ENCODE measurements at places on chromosomes 1 and 21.

DNA sequence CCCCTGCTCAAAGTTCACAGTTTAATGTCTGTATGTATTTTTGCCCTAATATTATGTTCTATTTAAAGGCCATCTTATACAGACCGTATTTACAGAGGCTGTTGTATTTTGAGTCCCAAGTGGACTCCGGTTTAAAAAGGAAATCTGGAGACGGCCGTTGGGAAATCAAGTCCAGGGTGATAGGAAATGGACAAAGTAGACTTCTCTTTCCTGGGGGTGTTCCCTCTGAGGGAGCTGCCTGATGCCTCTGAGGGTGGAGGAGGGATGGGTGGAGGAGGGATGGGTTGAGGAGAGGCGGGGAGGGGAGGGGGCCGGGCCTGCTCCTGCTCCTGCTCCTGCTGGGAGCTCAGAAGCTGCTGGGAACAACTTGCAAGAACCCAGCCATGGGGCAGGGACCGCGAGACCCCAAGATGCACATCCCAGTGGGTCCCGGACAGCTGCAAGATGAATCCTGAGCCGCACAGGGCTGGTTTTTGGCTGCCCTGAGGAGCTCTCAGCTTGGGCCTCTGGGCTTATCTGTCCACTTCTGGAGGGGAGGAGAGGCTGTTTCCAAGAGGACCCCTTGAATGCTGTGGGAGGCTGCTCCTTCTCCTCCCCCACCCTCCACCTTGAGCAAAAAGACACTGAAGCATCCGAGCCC lies 12.0 kb upstream of the ACTL8 start:
- DNase-seq = no peak

DNA sequence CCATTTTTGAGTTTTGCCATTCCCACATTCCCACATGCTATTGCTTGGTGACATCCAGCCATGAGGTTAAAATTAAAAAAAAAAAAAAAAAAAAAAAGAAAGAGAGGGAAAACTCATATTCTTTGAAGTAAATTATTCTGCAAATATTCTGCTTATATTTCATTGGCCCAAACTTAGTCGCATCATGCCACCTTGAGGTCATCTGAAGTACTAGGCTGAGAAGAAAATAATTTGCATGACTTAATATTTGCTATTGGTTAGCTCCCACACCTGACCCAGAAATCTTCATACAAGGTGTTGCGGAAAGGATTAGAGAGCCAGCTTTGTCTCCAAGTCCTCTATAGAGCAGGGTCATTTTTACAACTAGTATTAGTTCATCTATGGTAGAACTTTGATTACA lies 2206.0 kb downstream of the MRPL39 start:
- no peak for DNase-seq

DNA sequence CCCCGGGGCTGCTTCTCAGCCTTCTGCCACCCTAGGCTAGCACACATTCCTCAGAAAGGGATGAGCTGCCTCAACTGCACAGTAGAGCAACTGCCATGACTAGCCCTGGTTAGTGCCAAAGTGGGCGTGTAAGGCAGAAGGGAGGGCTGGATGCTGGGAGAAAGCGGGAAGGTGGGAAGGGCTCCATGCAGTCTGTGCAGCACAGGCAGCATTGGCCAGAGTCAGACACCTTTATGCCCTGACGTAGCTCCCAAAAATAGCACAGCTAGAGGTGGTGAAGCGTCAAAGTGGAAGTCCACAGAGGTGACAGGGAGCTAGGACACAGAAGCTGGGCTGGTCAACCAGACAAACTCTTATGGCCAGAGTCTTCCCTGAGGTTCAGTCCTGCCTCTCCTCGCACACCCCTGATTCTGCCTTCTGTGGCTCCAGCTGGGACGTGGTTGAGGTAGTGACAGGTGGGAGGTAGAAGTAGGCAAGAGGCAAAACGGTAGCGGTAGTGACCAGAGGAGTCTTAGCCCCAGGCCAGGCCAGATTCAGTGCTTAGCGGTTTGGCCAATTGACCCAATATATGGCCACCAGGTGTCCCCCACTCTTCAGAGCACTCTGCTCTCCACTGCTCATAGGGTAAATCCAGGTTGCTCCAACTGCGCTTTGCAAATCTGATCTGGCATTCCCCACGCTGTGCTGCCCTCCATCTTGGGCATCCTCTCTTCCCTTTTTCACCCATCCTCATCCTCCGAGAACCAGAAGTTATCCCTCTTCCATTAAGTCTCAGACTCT lies 45.6 kb downstream of the DDX20 start:
- peak; percentile 26 for DNase-seq

DNA sequence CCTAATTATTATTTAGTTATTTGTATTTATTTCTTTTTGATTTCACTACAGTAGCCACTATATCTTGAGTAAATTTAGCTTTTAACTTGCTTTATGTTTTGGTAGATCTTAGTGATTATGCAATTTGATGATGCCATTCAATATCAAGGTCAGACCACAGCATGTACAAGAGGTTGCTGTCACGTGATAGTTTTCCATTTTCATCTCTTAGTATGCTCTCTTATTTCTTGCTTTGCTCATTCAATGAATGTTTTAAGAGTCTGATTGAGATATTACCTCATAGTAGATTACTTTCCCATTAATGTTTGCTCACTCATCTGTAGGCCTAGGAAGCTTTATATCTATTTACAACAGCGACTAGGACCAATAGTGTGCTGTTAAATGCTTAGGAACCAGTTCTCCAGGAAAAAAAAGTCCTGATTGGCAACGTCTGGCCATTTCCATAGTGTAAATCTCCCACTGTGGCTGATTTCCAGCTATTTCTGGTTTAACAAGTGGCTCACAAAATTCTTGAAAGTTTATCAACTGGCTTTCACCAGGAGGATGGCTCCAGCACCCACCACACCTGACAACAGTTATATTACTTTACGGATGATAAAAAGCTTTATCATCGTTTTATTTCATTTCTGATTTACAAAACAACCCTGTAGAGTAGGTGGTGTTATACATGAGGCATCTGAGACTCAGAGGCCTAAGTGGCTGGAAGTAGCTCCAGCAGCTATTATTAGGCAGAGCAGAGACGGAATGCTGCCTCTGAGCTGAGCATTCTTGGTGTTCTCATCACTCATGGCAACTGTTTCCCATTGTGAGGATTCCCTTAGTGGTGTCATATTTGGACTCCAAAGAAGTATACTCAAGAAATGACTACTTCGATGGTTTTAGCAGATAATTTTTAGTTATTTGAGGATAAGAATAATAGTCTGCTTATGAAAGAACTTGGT lies 235.2 kb downstream of the DISC1 start:
- no peak for DNase-seq

GRCh38 chr1:212699625-212700222 lies at the start of gene BATF3:
Gene BATF3, minus strand, starts transcription at chr1:212699840. Its CDS starts 78 bp downstream, at chr1:212699762.
- DNase-seq = peak; percentile 25

GRCh38 chr1:111032295-111032897 lies 68.7 kb upstream of the LRIF1 start:
- DNase-seq = peak; percentile 7

GRCh38 chr1:76264642-76265041 lies 190.1 kb downstream of the ST6GALNAC3 start:
- DNase-seq = no peak
